ENCODE measurements at places on chromosomes 16 and 17.

DNA sequence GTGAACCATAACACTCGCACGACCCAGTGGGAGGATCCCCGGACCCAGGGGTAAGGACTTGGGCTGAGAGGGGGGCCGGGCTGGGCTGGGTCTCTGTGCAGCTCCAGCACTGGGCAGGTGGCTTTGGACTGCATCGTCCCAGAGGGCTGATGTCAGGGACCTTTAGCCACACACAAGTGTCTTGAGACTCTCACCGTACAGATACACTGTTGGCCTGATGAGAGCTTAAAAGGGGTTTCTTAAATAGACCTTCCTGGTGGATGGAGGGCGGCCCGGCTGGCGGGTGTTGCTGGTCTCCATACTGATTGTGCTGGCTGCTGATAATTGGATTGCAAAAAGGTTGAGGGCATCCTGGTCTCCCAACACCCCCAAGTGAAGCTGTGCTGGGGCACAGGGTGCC is 21.7 kb upstream of the CLEC18A start:
- no peak for DNase-seq

DNA sequence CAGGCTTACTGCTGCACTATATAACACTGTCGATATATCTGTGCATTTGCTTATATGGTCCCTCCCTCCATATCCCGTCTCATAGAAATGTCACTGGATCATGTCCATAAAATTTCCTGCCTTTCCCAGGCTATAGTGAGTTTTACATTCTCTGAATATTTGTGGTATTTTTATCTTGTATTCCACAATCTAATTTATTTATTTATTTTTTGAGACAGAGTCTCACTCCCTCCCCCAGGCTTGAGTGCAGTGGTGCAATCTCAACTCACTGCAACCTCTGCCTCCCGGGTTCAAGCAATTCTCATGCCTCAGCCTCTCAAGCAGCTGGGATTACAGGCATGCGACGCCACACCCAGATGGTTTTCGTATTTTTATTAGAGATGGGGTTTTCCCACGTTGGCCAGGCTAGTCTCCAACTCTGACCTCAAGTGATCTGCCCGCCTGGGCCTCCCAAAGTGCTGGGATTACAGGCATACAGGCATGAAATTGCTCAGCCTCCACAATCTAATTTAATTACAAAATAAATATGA is 12.9 kb downstream of the TRIM37 start:
- no peak for DNase-seq

GRCh38 chr17:59493867-59494266 is 71.5 kb upstream of the DHX40 start:
- DNase-seq = no peak

DNA sequence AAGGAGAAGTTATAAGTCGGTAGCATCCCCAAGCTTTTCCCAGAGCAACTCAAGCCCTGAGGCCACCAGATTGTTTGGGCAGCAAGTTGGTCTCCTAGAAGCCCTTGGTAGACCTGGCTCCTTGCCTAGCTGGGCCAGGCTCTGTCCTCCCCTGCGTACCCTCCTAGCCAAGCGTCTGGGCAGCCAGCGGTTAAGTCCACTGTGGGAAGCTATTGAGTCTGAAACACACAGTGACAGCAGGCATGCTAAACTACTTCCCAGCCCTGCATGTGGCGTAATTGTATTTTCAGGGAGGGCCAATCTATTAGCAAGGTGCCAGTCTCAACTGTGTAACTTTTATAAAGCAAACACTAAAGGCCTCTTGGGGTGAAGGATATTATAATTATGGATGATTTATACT is 419.1 kb upstream of the RBFOX1 start:
- no peak for DNase-seq

DNA sequence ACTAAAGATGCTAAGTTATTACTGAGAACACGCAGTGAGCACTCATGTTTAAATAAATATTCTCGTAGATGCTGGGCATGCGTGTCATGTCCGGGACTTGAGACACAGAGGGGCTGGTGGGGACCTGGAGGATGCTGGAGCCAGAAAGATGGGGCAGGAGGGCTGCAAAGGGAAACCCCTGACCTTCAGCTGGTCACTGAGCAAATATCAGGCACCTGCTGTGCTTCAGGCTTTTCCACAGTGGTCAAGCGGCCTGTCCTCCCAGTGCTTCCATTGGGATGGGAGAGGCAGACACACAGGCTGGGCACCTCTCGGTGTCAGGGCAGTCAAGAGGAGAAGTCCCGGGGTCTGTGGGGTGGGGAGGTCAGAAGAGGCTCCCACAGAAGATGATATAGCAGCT is 211.4 kb downstream of the GSG1L start:
- no peak for DNase-seq

- no peak for DNase-seq
These were observed 9.9 kb downstream of the ADCY7 start for GRCh38 chr16:50276326-50276640.

DNA sequence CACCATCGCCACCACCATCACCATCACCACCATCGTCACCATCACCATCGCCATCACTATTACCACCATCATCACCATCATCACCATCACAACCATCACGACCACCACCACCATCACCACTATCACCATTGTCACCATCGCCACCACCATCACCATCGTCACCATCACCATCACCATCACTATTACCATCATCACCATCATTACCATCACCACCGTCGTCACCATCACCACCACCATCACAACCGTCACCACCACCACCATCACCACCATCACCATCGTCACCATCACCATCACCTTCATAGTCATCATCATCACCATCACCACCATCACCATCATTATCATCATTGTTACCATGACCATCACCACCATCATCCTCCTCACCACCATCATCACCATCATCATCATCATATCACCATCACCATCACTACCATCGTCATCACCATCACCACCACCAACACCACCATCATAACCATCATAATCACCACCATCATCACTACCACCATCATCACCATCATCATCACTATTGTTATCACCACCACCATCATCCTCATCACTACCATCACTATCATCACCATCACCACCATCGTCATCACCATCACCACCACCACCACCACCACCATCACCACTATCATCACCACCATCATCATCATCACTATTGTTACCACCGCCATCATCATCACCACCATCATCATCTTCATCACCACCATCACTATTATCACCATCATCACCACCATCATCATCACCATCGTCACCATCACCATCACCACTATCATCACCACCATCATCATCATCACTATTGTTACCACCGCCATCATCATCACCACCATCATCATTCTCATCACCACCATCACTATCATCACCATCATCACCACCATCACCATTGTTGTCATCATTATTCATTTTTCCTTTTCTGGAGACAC is 51.5 kb upstream of the ZNF469 start:
- no peak for DNase-seq

DNA sequence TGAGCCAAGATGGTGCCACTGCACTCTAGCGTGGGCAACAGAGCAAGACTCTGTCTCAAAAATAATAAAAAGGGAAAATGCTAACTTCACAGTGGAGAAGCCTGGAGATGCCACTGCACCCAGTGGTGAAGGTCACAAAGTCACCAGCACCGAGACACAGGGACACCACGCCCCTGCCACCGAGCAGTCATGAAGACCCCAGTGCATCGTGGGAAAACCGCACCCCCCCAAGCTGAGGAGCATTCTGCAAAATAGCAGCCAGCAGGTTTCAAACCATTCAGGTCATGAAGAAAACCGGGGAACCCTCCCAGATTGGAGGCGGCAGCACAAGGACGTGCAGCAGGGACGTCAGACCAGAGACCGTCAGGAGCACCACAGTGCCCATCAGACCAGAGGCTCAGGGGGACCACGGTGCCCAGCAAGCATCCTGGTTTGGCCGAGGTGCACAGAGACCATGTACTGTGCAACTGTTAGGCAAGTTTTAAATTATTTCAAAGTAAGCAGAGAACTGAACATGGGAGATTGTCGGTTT is 13.7 kb downstream of the CHMP1A start:
- DNase-seq = no peak

- no peak for DNase-seq
These were observed 310.1 kb downstream of the C16orf95 start for GRCh38 chr16:87006789-87007745.

DNA sequence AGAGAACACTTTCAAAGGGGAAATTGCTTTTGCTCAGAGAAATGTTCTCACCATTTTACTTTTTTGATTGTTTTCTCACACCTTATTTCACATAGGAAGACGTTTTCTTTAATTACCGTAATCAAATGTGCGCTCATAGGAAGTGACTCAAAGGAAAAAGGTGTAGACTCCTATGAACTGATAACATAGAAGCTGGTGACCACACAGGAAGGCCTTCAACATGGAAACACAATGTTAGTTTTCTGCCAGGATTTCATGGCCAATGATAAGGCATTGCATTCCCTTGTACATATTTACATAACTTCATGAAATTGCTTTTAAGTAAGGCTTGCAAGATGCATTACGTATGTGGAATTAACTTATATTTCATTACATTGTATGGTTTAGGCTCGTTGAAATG is 40.9 kb upstream of the KCNJ16 start:
- no peak for DNase-seq

- no peak for DNase-seq
These were observed 1.0 kb downstream of the VEZF1 start for GRCh38 chr17:57986841-57987580.

GRCh38 chr17:27754549-27754948 is 45.8 kb downstream of the NOS2 start:
- DNase-seq = no peak

DNA sequence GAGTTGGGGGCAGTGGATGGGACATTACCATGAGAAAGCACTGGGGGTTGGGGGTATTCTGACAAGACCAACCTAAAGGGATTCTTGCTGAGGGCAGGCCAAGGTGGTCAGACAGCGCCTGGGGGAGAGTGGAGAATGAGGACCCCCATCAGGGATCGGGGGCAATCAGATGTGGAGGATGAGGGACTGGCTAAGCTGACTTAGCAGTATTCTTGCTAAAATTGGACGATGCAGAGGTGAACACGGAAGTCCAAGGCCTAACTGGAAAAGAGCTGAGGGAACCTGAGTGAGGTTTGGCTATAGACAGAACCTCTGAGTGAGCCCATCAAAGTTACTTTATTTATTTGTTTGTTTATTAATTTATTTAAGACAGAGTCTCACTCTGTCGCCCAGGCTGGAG is 9.2 kb downstream of the QPRT start:
- no peak for DNase-seq

DNA sequence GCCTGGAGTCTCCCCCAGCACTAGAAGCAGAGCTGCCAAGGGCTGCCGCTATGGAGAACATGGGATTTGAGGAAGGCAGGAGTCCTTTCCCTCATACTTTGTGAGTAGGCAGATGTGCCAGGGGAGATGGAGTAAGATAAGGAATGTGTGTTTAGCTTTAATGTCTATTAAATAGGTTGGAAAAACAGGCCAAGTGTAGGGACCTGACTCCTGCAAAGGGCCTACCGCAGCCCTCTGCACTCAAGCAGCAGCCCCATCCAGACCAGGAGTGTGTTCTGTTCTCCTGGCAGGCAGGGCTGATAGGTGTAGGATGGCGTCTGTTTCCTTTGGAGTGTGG is 1.8 kb upstream of the MIF4GD start:
- no peak for DNase-seq

GRCh38 chr16:82935766-82936165 is 309.0 kb downstream of the CDH13 start:
- DNase-seq = no peak

- DNase-seq = no peak
These were observed 3.3 kb upstream of the GAA start for GRCh38 chr17:80097844-80098691.

DNA sequence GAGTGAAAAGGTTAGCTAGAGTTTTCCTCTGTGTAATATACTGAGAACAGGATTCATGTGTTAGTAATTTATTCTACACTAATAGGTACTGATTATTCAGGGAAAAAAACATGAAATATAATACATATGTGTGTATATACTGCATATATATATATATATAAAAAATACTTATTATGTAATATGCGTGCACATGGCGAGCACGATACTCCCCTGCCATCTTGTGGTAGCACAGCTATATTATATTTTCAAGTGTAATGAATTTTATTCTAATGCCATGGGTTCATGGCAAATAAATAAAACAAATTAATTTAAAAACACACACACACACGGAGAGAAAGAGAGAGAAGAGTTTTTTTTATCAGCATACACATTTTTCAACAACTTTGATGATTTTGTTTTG is 460.6 kb downstream of the KCNJ2 start:
- no peak for DNase-seq

GRCh38 chr17:61799812-61800484 is 63.4 kb downstream of the BRIP1 start:
- no peak for DNase-seq

DNA sequence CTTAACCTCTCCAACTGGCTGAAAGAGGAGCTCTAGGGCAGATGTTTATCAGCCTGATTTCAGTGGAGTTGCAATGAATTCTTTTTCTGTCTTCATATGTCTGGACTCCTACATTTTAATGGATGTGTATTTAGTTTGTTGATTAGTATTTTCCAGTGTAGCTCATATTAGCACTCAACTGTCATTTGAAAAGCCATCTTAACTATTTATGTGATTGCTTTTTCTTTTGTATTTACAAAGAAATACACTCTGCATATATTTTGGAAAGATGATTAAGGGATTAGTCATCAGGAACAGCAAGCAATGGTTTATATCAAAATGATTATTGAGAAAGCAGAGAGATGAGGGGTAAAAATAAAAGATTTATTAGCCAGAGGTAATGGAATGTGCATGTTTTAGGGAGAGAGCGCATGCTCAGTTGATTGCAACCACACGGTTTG is 71.1 kb downstream of the WWOX start:
- no peak for DNase-seq
